NCI-H226 (cell line): ENCODE measurements at places on chromosomes 1 and 21.
A peak's percentile ranks its signal among the peaks of the same experiment; 100 is the strongest.

DNA sequence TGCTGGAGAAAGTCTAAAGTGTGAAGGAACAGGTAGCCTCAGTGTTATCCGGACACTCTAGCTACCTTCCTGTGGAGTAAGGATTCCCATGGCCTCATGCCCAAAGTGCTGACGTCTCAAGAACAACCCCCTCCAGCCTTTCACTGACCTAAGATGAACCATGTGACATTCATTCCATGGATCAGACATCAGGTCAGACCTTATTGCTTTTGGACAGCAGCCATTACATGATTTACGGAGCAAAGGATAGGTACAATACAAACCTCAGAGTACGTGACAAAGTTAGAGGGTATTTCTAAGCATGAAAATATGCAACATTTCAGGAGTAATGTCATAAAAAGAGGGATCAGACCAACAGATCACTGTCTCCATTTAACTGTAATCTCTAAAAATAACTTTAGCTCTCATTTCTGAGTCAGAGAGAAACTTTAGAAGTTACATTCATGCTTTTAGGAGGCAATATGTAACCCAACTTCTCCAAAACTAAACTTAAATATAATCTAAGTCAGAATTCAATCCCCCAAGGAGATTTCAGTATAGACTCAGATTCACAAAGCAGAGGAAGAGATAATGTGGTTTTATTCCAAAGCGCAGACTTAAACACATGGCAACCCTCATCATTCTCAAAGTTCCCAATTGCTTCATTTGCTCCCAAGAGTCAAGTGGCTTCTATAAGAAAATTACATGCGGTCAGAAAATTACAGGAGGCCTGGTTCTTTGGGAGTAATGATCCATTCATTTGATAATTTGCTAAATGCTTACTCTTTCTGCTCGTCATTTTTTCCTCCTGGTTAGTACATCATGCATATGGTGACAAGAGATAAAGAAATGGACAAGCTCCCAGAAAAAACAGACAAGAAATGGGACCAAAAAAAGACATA lies 280.4 kb downstream of the SETD4 start:
- no peak for DNase-seq

DNA sequence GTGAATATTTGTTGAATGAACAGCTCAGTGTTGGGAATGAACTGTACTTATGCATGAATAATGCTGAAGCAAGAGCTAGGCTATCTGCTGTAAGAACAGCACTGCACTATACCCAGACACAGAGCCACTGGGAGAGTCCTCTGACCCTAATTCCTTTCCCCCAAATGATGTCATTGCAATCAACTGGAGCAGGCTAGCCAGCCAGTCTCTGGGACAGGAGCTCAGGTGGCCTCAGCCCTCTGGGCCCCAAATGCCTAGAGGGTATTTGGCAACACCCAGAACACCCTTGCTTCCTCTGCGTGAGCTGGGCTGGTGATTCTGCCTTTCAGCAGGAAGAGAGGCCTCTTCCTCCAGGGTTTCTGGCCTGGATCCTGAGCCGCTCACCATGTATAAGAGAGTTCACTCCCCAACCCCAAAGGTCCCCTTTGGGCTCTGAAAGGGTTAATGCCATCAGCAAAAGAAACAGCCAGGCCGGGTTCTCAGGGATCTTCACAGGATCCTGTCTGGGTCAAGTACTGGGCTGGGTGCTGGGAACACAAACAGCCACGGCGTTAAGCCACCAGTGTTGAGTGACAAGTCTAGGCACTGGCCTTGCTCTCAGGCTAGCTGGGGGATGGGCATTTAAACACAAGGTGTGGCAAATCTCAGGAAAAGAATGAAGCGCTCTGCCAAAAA lies 3.7 kb upstream of the PADI4 start:
- DNase-seq, result peak; percentile 6

DNA sequence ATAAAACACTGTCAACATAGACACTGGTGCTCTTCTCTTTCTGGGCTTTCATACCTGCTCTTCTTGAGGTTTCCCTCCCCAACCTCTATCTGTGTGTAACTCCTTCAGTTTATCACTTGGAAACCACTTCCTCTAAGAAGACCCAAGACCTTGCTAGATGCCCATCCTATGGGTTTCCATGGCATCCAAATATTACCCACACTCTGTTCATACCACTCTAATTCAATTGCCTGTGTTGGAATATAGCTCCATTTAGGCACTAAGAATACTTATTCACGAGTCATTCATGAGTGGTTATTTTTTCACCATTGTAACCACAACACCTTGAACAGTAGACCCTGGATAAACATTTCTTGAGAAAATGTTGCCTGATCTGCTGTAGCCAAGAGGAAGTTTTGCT lies 231.1 kb upstream of the SGIP1 start:
- peak; percentile 79 for DNase-seq

- DNase-seq, result no peak
These were observed 65.2 kb downstream of the SYT2 start for GRCh38 chr1:202645097-202645476.

GRCh38 chr1:178530502-178530901 lies 17.6 kb downstream of the TEX35 start:
- DNase-seq, result no peak

- DNase-seq, result no peak
These were observed 103.8 kb downstream of the TRABD2B start for GRCh38 chr1:47893412-47893811.

GRCh38 chr1:179016706-179017382 lies 8.8 kb upstream of the FAM20B start:
- peak; percentile 91 for DNase-seq

GRCh38 chr1:215710036-215710898 lies 143.2 kb downstream of the KCTD3 start:
- peak; percentile 3 for DNase-seq

- DNase-seq, result no peak
These were observed 122.7 kb downstream of the TGFBR3 start for GRCh38 chr1:91763252-91763651.

DNA sequence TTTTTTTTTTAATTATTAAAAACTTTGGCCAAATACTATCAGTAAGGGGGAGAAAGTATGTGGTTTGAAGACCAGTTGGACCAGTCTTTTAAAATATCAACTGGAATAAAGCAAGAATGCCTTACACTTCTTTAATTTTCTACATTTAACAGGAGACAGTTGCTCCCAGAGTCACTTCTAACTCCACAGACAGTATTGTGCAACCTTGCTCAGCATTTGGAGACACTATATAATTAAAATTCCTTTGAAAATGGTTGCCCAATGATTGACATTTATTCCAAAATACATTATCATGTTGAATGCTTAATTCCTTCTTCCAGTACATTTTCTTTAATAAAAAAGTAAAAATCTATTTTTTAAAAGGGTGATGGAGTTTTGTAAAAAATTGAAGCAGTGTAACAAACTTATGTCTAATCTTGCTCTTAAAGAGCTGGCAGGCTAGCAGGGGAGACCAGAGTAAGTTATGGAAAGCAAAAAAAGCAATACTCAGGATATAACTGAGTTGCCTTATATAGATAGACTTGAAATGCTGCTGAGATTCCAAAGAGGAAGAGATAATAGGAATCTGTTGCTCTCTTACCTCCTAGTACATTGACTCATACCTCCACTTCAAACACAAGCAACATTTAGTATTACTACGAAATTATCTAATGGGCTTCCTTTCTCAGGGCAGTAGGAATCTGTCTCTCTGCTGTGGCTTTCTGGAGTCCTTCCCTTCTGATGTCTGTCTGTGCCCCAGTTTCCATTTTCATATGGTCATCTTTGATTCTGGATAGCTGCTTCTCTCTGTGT lies 69.7 kb upstream of the RGL1 start:
- peak; percentile 62 for DNase-seq

- DNase-seq, result no peak
These were observed 12.7 kb upstream of the IFNGR2 start for GRCh38 chr21:33390479-33390878.

GRCh38 chr1:192775631-192776030 lies 33.2 kb upstream of the RGS2 start:
- no peak for DNase-seq

- DNase-seq, result no peak
These were observed 199.7 kb downstream of the TBX15 start for GRCh38 chr1:118788463-118788862.
